Mesothelial cell of epicardium (in vitro differentiated cells): ENCODE measurements at places on chromosomes 5 and 9.
A peak's percentile ranks its signal among the peaks of the same experiment; 100 is the strongest.

DNA sequence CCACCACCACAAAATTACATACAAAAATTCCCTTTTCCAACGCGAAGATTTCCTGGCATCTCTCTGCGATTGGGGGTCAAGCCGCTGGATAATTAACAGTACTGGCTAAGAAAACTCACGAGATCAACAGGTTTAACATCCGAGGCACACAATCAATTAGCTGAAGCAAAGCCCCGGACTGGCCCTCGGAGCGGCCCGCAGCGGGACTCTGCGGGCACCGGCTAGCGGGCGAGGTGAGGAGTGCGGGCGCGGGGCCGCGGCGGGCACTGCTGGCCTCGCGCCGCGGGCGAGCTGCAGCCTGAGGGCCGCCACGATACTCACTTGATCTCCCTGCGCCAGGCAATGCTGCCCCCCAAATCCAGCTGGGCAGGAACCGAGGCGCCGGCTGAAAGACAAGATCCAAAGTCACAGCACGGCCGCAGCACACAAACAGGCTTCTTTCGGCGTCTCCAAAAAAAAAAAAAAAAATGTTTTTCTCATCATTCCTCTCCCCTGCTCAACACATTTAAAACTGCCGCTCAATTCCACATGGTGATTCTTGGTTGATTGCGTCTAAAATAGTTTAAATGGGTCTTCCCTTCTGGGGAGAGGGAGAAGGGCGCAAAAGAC is 210.2 kb downstream of the MEF2C start:
- DNase-seq, result no peak

- DNase-seq, result no peak
Observed at GRCh38 chr5:170312666-170313065, 15.1 kb upstream of the LCP2 start.

DNA sequence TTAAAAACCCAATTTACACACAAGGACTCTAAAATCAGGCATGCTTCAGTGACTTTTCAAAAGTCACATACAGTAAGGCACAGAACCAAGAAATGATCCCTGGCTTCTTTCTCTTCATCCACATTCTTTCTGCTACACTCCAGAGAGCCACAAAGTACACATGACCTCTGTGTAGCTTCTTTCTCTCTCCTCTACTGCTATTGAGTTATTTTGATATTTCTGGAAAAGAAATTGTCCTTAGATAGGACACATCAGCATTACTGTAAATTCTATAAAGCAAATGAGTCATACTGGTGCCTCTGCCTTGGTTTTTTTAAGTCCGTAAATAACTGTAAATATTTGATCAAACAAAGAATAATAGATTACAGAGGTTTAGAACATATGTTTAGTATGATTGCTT is 96.3 kb downstream of the KIAA0825 start:
- no peak for DNase-seq

- no peak for DNase-seq
Observed at GRCh38 chr9:93080406-93080805, 15.6 kb upstream of the CARD19 start.

- no peak for DNase-seq
Observed at GRCh38 chr9:131727795-131728545, 11.9 kb downstream of the RAPGEF1 start.

DNA sequence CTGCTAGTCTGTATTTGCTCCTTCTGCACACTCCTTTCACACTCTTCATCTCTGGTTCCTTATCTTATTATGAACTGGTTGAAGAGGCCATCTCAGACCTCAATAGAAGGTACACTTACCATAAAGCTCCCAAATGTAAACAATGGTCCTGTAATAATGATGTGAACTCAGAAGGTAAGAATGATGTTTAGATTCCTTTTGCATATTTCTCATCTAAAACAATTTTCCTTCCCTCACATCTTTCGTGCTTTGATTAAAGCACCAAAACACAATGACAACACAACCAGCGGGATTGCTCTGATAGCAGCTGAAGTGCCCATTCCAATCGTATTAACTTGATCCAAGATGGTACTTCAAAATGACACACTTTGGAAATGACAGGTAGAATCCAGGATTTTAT is 34.3 kb downstream of the NFIB start:
- DNase-seq, result no peak

GRCh38 chr9:14353222-14354056 is 39.5 kb upstream of the NFIB start:
- DNase-seq, result peak; percentile 89

- no peak for DNase-seq
Observed at GRCh38 chr5:95942414-95942813, 19.2 kb downstream of the ELL2 start.

- DNase-seq, result no peak
Observed at GRCh38 chr9:135492886-135493669, 7.4 kb upstream of the MRPS2 start.

DNA sequence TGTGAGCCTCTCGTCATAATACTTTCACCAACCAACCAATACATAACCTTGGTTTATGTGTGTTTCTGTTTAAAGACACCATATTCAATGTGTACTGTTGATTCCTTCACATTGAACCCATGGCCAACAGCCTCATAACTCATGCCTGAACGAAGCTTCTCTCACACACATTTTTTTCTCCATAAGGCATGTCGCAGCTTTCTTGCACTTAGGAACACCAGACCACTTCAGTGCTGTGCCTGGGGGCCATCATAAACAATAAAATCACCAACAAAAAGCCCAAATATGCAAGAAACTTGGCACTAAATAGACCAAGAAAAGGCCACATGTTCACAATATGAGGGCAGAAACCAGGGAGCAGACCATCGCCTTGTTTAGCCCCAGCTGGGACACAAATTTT is 192.2 kb downstream of the ROR2 start:
- DNase-seq, result no peak

DNA sequence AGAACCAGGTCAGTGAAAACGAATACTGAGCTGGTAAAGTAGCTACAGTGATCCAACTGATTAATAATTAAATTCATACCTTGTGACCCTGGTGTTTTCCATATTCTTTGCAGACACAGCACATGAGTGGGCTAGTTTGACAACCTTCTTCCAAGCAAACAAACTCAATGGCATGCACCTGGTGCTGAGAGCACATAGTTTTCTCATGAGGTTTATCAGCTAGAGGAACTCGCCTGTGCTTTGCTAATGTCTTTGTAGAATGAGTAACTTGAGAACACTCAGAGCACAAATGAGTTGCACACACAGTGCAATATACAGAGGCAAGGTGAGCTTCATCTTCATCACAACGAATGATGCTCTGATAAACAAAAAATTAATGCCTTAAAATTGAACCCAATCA is 12.6 kb downstream of the TRIM23 start:
- DNase-seq, result no peak

DNA sequence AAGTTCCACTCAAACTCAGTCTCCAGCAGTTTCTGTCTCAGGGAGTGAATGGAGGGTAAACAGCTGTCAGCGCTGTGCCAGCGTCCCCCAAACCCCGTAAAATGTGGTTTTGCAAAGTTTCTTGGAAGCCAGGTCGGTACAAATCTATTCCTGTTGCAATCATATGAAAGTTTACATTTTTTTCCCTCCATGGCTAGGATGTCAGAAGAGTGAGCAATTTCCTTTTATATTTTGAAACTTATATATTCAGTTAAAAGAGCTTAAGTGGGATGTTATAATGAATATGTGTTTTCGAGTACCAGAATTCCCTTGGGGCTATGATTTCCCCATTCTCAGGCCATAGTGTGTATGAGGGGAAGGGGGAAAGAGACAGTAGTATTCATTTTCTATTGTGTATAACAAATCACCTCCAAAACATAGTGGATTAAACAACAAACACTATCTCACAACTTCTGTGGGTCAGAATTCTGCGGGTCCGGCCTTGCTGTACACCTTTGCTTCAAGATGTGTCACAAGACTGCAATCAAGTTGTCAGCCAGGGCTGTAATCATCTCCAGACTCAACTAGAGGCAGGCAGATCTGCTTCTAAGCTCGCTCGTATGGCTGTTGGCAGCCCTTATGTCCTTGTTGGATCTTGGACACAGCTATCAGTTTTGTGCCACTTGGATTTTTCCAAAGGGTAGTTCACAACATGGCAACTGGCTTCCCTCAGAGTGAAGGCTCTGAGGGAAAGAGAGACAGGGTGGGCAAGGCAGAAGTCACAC is 107.4 kb downstream of the SNX18 start:
- no peak for DNase-seq

DNA sequence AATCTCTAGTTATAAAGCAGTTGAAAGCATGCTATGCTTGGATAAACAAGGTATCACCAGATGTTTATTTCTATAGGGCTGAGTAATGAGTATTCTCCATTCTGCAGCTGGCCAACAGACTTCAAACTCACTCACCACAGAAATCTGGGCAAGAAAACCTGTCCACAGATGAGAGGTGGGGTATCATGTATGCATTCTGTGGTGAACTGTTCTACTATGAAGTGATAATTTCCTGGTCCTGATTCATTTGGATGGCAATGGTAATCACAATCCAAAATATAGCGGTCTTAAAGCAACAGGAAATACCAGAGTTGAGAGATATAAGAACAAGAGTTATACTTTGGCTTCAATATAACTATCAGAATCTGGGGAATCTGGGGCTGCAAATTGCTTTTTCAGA is 65.9 kb upstream of the EFNA5 start:
- no peak for DNase-seq

DNA sequence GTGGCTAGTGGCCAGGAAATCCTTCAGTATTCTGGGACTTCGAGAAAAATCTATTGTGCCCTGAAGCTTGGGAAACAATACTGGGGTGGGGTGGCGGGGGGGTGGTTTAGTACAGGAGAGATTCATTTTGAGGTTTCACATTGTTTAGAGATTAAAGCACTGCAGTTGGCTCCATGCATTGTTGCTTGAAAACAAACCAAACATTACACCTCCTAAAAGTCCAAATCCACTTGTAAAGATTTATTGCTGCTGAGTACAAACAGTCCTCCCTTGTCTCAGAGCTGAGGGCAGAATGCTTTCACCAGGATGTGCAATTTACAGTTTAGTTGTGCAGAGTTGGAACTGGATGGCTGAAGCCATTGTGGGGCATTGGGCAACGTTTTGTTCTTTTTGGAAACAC is 49.4 kb downstream of the GGTA1 start:
- DNase-seq, result no peak

DNA sequence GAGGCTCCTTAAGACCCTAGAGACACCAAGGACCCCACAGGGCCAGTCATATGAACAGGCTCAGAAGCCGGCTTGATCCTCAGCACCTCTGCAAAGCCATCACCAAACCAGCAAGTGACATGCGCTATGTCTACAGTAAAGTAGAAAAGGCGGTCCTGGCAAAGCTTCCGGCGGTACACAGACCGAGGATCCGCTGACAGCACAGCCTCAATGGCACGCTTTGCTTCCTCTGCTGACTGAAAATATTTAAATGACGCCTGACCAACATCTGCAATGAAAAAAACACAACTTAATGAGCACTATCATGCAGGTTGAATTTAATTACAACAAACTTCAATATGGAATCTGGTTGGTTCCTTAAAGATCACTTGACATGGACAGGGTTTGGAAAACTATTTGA is 17.6 kb downstream of the TRMO start:
- no peak for DNase-seq

GRCh38 chr5:55917402-55918086 is 66.4 kb downstream of the IL31RA start:
- no peak for DNase-seq

- no peak for DNase-seq
Observed at GRCh38 chr5:74622122-74622521, 18.4 kb downstream of the ENC1 start.

- no peak for DNase-seq
Observed at GRCh38 chr5:112186401-112186990, 232.6 kb downstream of the EPB41L4A start.

GRCh38 chr5:66704790-66705425 is 108.7 kb downstream of the MAST4 start:
- DNase-seq, result no peak

DNA sequence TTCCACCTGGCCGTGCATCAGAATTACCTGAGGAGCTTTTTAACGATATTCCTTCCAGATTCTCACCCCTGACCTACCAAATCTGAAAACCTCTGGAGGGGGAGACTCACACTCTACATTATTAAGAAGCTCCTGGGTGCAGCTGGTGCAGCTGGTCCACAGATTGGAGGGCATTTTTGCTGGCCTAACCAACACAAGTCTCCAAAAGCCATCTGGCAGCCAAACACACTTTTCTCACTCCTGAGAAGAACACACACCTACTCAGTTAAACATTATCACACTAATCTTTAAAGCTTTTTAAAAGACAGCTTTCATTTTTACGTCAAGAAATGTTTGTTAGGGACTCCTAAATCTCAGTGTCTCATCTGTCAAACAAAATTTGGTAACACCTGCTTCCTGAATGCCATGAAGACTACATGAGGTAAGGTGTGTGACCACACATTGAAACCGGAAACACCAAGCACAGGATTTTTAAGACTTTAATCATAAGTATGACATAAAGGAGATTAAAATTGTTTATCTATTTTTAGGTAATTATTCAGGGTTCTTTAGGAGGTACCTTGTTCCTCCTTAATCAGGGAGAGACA is 14.2 kb upstream of the PTPN3 start:
- DNase-seq, result no peak

GRCh38 chr9:5582835-5583195 is 46.1 kb upstream of the RIC1 start:
- DNase-seq, result no peak

DNA sequence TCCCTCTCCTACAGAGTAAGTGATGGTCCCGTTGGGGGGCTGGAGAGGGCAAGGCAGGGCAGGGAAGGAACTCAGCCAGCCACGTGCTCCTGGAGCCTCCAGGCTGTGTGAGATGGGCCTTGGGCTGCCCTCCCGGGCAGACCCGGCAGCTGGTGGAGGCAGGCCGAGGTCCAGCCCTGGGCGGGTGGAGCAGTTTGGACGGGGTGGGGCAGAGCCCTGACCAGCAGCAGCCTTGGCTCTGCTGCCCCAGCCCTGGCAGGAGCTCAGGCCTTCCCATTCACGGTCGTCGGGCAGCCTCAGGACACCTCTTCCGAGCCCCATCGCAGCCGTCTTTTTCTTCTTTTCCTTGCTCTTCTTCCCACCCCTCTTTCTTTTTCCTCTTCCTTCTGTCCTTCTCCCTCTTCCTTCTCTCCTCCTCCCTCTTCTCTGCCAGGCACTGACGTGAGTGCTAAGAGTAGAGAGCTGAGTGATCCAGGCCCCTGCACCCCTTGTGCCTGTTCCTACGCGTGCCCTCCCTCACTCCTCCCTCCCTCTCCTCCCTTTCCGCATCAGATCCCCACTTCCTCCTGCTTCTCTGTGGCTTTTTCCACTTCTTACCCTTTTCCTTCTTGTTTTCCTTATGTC is 42.8 kb downstream of the AMBP start:
- no peak for DNase-seq

GRCh38 chr9:121316378-121316777 is 48.4 kb downstream of the GSN start:
- DNase-seq, result no peak
